ENCODE measurements at places on chromosomes 1 and 21.

- DNase-seq, result peak; percentile 52
Observed at GRCh38 chr1:48697066-48697707, 79.5 kb downstream of the BEND5 start.

GRCh38 chr1:225465793-225466517, 38.1 kb upstream of the LBR start:
- no peak for DNase-seq

DNA sequence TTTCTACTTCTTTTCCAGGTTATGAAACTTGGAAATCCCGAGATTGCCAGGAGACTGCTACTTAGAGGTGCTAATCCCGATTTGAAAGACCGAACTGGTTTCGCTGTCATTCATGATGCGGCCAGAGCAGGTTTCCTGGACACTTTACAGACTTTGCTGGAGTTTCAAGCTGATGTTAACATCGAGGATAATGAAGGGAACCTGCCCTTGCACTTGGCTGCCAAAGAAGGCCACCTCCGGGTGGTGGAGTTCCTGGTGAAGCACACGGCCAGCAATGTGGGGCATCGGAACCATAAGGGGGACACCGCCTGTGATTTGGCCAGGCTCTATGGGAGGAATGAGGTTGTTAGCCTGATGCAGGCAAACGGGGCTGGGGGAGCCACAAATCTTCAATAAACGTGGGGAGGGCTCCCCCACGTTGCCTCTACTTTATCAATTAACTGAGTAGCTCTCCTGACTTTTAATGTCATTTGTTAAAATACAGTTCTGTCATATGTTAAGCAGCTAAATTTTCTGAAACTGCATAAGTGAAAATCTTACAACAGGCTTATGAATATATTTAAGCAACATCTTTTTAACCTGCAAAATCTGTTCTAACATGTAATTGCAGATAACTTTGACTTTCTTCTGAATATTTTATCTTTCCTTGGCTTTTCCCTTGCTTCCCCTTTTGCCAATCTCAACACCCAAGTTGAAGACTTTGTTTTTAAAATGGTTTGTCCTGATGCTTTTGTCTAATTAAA, 4.0 kb downstream of the CDKN2C start:
- DNase-seq, result peak; percentile 59

- DNase-seq, result peak; percentile 17
Observed at GRCh38 chr21:28294051-28294450, 698.6 kb downstream of the LTN1 start.

DNA sequence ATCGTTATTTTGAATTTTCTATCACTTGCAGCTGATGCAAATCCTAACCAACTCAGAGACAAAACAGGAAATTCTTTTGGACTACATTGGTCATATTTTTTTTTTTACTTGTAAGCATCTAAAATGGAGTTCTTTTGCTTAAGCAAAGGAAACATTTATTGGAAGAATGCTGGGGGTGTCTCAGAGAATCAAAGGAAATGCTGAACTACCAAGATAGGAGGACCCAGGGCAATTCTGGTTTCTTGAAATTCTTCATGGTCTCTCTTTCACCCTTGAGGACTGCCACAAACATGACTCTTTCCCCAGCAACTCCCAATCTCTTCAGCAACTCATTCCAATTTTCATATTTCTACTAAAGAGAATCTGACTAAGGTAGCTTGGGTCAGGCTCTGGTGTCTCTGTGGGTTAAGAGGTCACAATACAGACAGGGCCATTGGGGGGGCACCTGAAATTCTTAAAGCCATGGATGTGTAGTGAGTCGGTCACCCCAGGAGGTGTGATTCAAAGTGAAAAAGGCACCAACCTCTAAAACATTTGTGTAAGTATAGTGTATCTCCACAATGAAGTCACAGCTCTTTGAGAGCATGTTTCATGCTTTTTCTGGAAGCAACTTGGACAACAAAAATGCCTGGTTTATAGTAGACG, 171.1 kb upstream of the FGGY start:
- no peak for DNase-seq

GRCh38 chr1:165187031-165188009, 169.2 kb downstream of the LMX1A start:
- DNase-seq, result no peak

- DNase-seq, result peak; percentile 3
Observed at GRCh38 chr1:157437296-157437695, 115.0 kb downstream of the FCRL5 start.

GRCh38 chr1:239874831-239875230, 216.9 kb upstream of the FMN2 start:
- no peak for DNase-seq

GRCh38 chr1:20164694-20165202, 21.1 kb upstream of the UBXN10 start:
- DNase-seq, result peak; percentile 84

- no peak for DNase-seq
Observed at GRCh38 chr21:36850372-36850771, 116.1 kb downstream of the HLCS start.

GRCh38 chr1:54152696-54153095, at the start of gene CDCP2:
TSS of gene CDCP2 (minus strand) at chr1:54153000. CDS start at chr1:54152922, 78 bp downstream.
- no peak for DNase-seq

GRCh38 chr21:31425138-31425537, 81.1 kb upstream of the TIAM1 start:
- no peak for DNase-seq

- DNase-seq, result no peak
Observed at GRCh38 chr1:174000371-174000770, 21.8 kb downstream of the RC3H1 start.

DNA sequence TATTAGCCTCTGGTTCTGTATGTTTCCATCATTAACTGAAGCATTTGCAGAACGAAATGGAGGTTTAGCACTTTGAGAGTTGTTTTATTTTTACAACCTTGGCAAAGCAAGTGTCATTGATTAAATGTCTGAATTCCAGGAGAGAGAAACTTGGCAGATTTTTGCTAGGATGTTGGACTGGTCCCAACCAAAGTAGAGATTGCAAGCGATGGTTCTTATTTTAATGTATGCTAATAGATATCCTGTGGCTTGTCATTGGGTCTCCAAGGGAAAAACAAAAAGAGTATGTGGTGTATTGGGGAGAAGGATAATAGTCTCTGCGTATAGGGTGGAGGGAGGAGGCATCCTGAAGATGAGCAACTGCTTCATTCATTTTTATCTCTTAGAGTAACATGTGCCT, 457.2 kb upstream of the RUNX1 start:
- DNase-seq, result no peak

- no peak for DNase-seq
Observed at GRCh38 chr1:59359325-59359724, 62.4 kb downstream of the FGGY start.

DNA sequence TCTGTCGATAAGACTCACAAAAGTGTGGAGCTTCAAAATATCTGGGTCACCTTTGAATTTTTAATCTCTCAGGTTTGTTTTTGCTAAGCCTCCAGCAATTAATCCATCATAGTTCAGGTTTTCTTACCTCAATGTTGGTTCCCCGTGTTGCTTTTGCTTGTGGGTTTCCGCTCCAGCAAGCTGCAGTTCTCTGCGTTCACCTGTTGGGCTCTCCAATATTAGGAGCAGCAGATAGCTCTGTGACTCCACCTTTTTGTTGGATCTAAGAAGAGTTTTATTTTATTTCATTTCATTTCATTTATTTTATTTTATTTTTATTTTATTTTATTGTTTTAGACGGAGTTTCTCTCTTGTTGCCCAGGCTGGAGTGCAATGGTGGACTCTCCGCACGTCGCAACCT, 335.5 kb downstream of the COL11A1 start:
- DNase-seq, result no peak

DNA sequence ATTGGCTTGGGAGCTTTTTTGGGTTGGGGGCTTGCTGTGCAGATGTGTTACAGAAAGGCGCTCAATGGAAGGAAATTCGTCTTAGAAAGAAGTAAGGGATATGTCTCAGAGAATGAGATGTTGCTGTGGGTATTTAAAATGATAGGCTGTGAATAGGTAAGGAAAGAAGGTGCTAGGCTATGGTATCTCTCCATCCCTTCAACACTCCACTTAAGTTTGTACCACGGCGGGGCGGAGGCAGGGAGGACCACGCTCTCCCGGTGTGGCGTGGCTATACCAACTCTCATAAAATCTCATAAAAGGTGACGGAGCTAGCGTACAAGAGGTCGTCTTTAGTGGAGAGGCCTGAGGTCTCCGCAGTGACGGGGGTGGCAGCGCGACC, 305 bp upstream of the RPS6KC1 start:
- no peak for DNase-seq

DNA sequence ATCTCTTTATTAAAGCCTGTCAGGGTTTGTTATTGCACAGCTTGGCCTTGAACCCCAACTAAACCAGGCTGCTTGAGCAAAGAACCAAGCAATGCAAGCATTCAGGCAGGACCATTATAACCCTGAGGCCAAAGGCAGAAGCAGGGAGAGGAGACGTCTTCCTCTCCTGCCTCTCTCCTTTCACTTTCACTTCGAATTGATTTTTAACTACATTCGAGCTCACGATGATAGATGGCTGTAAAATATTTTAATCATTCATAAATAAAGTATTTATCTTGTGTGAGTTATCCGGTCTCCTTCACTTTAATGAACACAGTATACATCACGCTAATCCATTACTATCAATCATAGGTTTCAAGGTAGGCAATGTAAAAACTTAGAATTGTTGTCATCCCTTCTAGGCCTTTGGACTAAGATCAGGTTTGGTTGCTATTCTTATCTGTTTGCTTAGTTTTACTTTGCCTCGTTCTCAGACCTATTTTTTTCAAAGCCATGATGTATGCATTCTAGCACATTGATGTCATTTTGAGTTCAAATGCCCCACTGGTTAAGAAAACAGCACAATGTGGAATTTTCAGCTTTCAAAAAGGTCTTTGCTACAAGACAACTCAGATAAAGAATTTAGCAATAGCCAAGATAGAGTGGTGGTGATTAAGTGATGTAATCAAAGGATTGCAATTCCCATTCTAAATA, 480.2 kb upstream of the RUNX1 start:
- no peak for DNase-seq

- DNase-seq, result no peak
Observed at GRCh38 chr1:64515427-64515826, 45.5 kb downstream of the CACHD1 start.

DNA sequence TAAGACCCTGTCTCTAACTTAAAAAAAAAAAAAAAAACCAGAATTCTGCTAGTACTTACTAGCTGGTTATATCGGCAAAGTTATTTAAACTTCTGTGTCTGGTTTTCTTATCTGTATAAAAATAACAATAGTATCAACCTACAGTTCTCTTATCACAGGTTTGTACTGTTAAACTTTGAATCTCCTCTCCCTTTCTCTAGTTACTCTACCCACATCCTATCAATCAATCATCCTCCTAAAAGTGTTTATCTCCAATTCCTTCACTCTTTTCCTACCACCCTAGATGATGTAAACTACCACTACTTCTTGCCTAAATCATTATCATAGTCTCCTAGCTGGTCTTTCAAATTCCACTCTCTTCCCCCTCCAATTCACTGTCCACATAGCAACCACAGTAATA, 27.6 kb downstream of the USP33 start:
- no peak for DNase-seq

DNA sequence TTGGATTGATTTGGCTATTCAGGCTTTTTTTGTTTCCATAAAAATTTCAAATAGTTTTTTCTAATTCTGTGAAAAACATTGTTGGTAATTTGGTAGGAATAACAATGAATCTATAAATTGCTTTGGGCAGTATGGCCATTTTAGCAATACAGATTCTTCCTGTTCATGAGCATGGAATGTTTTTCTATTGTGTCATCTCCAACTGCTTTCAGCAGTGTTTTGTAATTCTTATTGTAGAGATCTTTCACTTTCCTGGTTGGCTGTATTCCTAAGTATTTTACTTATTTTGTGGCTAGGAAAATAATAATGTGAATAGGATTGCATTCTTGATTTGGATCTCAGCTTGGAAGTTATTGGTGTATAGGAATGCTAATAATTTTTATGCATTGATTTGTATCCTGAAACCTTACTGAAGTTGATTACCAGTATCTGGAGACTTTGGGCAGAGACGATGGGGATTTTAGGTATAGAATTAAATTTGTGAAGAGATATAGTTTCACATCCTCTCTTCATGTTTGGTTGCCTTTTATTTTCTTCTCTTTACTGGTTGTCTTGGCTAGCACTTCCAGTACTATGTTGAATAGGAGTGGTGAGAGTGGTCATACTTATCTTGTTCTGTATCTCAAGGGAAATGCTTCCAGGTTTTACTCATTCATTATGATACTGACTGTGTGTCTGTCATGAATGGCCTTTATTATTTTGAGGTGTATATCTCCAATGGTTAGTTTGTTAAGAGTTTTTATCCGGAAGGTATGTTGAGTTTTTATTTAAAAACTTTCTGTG, 57.3 kb downstream of the DRAM2 start:
- no peak for DNase-seq

- DNase-seq, result no peak
Observed at GRCh38 chr1:27554293-27554692, 49.7 kb downstream of the AHDC1 start.

DNA sequence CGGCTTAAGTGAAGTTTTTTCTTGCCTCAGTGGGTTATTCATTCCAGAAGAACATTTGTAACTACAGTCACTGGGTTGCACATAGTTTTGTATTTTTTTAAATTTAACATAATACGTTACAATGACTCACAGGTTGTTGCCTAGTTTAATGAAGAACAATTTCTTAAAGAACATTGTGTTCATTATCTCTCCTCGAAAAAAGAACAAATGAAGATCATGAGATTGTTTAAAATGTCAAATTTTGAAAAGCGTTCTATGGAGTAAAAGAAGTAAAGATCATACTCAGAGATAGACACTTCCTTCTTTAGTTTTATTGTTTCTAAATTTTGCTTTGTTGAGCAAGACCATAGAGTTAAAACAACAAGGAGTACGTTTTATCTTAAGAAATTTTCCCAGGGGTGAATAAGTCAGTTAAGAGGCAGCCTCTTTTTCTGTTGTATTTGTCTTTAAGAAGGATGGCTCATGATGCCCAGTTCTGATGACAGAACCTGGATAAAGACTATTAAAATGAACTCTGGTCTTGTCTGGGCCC, 10.5 kb upstream of the SLAMF1 start:
- no peak for DNase-seq

DNA sequence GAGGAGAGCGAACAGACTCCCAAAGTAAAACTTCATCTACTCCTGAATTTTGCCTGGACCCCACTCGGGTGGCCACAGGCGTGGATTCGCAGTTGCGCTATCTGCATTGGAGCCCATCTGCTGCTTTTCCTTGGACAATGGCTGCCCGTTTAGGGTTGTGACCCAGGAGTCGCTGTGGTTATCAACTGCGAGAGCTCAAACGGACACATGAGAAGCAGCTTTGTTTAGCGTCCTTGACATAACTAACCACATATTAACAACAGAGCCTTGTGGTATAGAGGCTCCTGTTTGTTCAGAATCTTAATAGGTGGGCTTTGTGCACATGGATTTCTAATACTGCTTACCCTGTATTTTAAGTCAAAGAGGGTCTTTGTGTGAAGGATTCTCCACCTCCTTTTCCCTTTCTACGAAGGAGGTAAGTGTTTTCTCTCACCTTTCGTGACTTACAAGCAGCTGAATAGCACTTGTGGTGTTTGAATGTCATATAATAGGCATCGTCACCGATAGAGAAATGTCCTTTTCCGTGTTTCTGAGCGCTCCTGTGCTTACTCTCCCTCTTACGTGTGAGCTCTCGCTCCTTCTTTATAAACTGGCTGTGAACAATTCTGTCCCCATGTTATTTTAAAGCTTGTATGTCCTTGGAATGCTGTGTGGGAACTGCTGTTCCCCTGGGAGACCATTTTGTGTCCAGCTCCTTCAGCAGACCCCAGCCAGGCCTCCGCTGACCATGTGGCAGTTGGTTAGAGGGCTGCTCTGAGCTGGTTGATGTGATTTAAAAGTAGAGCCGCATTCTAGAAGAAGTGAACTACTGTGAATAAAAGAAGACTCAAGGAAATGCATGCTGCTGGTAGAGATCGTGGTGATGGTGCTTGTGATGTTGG, 441.4 kb downstream of the RPS6KC1 start:
- DNase-seq, result no peak

Data from HT1080 (cell line).